Dorsolateral prefrontal cortex (tissue), 122 donors: ENCODE measurements at places on chromosomes 7 and 10. TPM values are rescaled to one million over a fixed set of nuclear protein-coding genes. Genes with fewer than 3 reads are reported as not detected.

Gene TUBB8
- 0.99 TPM for total RNA-seq

Gene NRP1
- total RNA-seq: 27.0 TPM

Gene CLEC2L
- 51.5 TPM for total RNA-seq

Gene PRKCQ
- total RNA-seq: 5.2 TPM

Gene CYP2W1
- not detected for total RNA-seq

Gene GJD4
- not detected for total RNA-seq

Gene DENND2A
- total RNA-seq: 32.7 TPM

Gene UMAD1
- 16.1 TPM for total RNA-seq

Gene ZNF282
- 18.1 TPM for total RNA-seq

Gene PLXDC2
- total RNA-seq: 52.4 TPM

Gene PILRA
- total RNA-seq: 7.2 TPM

Gene OPN4
- 3.7 TPM for total RNA-seq

Gene RFC2
- 22.0 TPM for total RNA-seq
